Fibroblast of the aortic adventitia (primary cell): ENCODE measurements at places on chromosomes 5 and 9.
A peak's percentile ranks its signal among the peaks of the same experiment; 100 is the strongest.

DNA sequence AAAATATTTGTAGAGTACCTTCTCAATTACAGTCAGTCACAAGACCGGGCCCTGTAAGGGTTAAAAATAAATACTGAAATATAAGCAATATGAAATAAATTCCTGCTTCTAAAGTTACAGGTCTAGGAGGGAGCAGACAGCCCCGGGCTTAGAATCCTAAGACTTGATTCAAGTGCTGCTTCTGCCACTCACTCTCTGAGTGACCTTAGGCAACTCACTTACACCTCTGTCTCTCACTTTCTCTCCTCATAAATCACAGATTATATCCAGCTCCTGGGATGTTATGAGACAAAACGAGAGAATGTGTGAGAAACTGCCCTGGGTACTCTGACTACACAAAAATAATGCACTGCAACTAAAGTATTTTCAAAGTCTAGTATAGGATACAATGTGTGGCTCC, 101.9 kb downstream of the PDE4D start:
- DNase-seq, result no peak

DNA sequence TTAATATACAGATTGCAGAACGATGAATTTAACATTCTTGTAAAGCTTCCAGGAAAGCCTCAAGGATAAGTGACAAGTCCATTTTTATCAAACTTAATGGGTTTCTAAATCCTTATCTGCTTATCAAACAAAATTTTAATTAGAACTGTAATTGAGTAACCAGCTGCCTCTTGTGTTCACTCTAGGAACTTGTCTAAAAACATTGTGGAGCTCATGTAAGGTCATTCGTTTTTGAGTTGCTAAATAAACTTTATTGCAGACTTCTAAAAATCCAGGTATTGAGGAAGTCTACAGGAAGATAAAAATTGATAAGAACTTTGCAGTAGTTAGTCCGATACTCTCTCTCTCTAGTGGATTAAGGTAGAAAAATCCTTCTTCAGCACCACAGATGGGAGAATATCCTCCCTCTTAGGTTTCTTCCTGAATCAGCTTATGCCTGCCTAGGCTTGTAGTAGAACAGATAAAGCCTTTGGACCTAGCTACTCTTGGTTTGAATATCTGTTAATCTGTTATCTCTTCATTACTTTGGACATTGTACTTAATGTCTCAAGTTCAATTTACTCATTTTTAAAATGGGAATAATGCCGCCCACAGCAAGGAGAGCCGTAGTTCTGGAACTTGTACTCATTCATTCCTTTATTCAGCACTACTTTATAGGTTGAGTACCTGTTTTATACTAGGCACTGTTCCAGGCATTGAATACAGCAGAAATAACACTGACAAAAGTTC, 60.0 kb upstream of the DHFR start:
- no peak for DNase-seq

GRCh38 chr5:177357459-177358351, at the start of gene RGS14:
TSS of gene RGS14 (plus strand) at chr5:177357924. CDS start at chr5:177358025, 101 bp downstream.
- DNase-seq, result no peak

DNA sequence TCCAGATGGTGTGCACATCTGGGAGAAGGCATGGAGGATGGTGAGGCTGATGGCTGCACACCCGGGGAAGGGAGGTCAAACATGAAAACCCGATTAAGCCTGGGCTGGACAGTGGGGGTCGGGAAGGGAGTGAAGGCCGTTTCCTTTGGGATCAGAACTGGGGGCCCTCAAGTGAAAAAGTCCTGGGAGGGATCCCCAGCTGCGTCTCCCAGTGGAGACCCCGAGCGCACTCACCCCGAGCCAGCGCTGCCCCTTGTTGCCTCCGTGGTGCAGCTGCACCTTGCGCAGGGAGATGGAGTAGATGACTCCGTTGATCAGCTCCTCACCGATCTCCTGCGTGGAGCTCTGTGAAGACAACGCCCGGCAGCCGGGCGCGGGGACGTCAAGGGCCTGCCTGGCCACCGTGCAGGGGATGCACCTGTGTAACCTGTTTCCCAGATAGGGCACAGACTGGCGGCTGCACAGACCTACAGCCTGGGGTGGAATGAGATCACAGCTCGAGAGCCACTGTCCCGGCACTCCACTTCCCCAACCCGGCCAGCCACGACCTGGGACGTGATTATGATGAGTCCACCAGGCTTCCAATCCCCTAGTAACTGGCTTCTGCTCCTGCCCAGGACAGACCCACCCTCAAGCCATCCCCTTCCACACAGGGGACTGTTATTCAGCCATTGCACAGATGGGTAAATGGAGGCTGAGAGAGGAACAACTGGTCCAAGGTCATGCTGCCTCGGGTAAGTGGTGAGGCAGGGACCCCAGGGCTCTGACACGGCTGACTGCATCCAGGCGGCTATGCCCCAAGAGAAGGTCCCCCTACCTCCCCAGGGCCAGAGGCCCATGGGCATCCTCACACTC, 9.0 kb downstream of the RALGDS start:
- DNase-seq, result no peak

- DNase-seq, result peak; percentile 69
Observed at GRCh38 chr5:40291338-40291737, 388.4 kb upstream of the PTGER4 start.

GRCh38 chr5:92713335-92713743, 867.7 kb downstream of the NR2F1-AS1 start:
- no peak for DNase-seq

GRCh38 chr5:74094096-74094781, 468.2 kb downstream of the ARHGEF28 start:
- peak; percentile 46 for DNase-seq

- DNase-seq, result no peak
Observed at GRCh38 chr9:120901755-120902568, 24.6 kb downstream of the TRAF1 start.

- no peak for DNase-seq
Observed at GRCh38 chr9:105855987-105856386, 161.6 kb downstream of the TMEM38B start.

DNA sequence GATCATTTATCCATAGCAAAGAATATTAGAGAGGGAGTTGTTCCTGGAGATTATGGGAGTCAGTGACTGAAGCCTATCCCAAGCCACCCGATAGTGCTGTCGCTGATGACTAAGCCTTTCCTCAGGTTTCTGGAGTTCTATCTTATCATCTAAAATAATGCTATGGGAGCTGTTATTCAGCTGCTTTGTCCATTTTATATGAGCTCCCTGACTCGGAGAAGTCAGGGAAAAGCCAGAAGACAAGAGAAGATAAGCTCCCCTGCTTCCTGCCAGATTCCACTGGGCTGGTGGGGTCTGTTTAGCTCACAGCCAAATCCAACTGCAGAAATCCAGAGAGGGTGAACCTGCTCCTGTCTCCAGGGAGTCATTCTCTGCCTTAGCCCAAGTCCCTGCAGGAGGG, 148.2 kb downstream of the DROSHA start:
- DNase-seq, result peak; percentile 54
